LHCN-M2 (cell line): ENCODE measurements at places on chromosomes 13 and 19.

DNA sequence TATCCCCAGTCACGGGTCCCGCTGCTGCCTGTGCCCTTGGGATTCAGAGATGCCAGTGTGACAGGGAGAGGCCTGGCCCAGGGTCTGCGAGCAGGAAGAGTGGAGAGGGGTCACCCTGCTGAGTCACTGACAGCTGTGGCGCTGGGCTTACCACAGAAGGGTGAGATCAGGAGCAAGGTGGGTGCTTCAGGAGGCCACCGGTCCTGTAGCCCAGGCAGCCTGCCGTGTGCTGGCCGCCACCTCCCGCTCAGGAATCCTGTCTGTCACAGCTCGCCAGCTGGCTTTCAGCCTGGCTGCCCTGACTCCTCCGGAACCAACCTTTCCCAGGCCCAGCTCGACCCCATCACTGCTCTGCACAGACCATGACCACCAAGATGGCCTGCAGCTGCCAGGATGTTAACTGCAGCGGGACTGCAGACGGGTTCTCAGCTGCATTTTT, 25.3 kb downstream of the NAXD start:
- DNase-seq, result peak; percentile 14

DNA sequence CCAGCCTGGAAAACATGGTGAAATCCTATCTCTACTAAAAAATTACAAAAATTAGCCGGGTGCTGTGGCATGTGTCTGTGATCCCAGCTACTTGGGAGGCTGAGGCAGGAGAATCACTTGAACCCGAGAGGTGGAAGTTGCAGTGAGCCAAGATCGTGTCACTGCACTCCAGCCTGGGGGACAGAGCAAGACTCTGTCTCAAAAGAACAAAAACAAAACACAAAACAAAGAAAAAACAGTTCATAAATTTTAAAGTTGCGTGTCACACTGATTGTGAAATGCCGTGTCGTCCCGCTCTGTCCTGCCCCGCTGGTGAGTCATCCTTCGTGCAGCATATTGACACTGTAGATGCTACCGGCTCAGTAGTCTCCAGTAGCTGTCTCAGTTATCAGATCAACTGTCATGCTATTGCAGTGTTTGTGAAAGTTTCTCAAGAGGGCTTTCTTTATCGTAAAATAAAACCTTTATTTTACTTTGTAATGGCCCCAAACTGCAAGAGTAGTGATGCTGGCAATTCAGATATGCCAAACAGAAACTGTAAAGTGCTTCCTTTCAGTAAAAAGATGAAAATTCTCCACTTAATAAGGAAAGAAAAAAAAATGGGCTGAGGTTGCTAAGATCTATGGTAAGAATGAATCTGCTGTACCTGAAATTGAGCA, 36.4 kb upstream of the IGFL1 start:
- DNase-seq, result peak; percentile 64

GRCh38 chr19:16316506-16316882, 8.1 kb upstream of the KLF2 start:
- peak; percentile 58 for DNase-seq

DNA sequence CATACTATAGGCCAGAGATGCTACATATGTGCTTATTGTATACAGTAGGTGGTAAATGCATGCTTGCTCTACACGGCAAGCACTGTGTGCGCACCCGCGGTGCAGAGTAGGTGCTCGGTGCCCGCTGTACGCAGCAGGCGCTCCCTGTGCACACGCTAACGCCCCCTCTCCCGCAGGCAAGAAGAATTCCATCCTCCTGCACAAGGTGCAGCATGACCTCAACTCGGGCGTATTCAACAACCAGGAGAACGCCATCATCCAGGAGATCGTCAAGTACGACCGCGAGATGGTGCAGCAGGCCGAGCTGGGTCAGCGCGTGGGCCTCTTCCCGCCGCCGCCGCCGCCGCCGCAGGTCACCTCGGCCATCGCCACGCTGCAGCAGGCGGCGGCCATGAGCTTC, 17.7 kb downstream of the POLRMT start:
- DNase-seq, result no peak

- DNase-seq, result peak; percentile 82
Observed at GRCh38 chr19:43463381-43464133, 1.9 kb downstream of the LYPD3 start.

DNA sequence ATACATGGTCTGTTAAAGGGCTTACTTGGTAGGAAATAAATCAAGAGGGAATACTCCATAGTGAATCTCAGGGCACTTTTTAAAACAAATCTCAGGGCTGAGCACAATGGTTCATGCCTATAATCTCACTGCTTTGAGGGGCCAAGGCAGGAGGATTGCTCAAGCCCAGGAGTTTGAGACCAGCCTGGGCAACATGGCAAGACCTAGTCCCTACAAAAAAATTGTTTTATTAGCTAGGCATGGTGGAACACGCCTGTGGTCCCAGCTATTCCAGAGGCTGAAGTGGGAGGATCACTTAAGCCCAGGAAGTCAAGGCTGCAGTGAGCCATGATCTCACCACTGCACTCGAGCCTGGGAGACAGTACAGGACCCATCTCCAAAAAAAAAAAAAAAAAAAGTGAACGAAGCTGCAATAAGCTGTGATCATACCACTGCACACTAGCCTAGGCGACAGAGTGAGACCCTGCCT, 25.2 kb downstream of the ABCC4 start:
- no peak for DNase-seq

DNA sequence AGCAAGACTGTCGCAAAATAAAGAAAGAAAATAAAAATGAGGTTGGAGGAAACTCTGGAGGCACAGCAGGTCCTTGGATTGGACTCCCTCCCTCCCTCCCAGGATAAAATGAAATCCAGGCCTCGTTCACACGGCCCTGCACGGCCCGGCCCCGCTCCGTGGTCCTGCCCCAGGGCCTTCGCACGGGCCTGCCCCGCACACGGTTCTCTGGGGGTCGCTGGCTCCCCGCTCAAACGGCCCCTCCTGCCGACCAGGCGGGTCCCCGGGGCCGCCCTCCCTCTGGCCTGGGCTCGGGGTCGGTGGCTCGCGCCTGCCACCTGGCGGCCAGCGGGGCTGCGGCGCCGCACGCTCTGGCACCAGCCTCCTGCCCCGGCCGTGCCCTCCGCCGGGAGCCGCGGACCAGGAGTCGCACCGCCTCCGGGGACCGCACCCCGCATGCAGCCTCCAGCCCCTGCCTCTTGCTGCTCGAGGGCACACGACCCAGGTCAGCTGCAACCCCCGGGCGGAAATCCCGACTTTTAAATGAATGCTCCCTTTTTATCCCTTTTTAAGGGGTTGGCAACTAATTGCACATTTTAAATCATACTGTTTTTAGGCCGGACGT, 1.5 kb upstream of the WDR18 start:
- no peak for DNase-seq
